ENCODE measurements at places on chromosomes 7 and 10.

- no peak for DNase-seq
These were observed 267.9 kb upstream of the LRGUK start for GRCh38 chr7:133859231-133859630.

DNA sequence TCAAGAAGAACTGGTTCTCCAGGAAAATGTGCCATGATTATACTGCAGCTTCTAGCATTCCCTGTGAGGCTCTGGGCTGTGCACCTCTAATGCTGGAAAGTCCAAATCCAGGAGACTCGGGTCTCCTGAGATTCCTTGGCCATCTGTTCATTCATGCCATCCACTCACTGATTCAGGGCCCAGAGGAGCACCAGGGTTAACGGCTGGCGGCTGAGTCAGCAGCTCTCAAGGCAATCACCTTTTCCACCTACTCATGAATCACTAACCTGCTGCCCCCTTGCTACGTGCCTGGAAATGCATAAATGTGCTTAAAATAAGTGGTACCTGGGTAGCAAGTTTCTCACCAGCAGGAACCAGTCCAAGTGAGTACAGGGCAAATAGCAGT is 132.7 kb downstream of the KCNMA1 start:
- DNase-seq, result no peak

DNA sequence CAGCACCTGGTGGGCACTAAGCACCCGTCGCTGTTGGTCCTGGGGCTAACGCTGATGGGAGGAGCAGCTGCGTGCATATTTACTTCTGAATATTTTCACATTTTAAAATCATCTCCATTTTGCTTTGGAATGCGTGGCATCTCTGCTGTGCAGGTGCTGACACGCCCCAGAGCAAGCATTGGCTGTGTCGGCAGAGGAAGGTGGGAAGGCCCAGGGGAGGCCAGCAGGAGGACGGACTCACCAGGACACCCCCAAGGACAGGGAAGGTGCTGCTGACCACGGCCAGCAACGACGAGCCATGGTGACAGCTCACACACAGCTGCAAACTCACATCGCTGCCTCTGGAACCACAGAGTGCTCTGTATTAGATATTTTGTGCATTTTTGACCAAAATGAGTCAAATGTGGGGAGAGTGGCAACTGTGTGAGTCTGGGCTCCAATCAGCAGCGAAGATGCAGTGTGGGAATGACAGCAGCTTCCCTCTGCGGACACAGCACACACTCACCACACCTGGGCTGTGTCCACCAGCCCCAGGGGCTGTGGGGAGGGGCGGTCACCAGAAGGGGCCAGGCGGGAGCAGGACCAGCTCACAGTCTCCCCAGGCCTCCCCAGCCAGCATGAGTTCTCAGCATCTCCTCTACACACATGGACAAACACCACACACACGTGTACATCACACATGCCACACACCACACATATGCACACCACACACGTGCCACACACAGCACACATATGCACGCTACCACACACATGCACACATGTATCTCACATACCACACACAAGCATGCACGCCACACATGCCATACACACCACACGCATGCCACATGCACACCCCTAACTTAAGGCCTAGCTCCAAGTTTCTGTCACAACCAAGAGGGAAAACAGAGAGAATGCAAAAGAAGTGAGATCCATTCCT is 58.2 kb downstream of the PTPRN2 start:
- DNase-seq, result no peak

DNA sequence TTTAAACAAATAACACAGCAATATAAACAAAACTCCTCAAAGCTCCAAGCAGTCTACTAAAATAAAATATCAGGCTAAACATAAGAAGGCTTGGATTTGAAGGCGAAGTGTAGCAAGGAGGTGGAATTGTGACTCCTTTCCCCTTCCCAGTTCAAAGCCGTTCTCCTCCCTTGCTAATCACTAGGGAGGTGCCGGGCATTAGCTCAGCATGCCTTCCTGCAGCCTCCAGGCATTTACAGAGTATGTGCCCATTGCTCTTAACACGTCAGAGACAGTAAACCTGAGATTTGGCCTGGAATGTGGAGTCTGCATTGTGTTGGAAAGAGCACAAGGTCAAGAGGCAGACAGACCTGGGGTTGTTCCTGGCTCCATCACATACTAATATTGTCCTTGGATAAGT is 15.6 kb downstream of the CNNM1 start:
- DNase-seq, result no peak

- DNase-seq, result no peak
These were observed 277.1 kb upstream of the PCDH15 start for GRCh38 chr10:55078121-55078520.

DNA sequence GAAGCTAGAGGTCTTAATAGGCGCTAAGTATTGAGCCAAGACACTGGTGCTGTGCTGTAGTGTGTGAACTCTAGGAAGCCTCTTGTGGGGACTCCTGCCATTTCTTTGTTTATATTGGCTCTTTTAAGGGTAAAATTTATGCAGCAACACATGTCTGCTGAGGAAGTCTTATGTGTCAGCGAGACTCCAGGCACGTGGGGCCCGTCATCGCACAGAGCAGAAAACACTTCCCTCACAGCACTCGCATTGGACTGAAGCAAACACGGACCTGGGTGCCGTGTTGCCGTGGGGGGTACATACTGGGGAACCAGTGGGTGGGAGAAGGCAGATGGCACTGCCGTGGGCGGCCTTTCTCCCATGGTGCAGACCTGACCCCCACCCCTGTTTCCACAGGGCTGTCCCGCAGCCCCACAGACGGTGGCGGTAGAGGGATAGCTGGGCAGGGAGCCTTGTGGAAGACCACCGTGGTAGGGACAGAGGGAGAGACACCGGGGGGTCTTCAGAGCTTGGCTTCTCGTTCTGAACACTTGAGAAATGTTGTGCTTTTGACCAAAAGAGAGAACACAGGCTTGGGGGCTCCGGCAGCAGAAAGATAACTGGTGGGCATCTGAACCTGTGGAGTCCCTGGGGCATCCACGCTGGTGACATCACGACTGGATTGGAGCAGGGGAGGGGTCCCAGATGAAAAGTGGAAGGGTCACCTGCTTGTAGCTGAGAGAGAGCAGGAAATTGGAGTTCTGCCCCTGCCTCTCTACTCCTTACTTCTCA is 284.7 kb upstream of the SHH start:
- DNase-seq, result no peak

DNA sequence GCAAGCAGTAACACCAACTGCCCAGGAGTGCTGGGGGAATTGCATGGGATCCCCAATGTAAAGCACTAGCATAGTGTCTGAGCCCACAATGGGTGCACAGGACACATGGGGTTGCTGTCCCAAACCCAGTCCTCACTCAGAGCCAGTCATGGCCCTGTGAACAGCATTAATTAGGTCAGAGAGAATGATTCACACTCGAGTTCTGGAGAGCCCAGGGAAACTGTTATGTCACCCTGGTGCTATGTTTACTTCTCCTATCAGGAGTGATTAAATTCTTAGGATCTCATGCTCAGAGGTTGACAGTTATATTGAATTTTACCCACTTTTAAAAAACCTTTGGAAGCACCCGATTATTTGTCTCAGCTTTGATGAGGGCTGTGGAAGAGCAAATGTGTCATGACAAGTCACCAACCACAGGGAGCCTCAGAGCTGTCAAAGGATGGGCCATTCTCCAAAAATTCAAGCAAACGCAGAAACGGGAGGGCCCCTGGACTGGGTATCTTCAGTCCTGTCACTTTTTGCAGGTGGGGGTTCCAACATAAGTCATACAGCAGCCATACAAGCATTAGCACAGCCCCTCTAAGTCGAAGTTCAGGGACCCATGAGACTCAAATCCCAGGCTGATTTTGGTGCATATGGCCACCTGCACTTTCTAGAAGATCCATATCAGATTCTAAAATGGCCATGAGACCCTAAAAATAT is 1.3 kb upstream of the RASSF4 start:
- DNase-seq, result no peak

GRCh38 chr7:106979551-106980357 is 64.8 kb upstream of the PRKAR2B start:
- DNase-seq, result no peak

- DNase-seq, result no peak
These were observed 64.4 kb upstream of the EBF3 start for GRCh38 chr10:130028465-130028819.

GRCh38 chr10:124045801-124046355 is 47.5 kb downstream of the CHST15 start:
- no peak for DNase-seq
